ENCODE measurements at places on chromosomes 2 and 18.

GRCh38 chr18:35050028-35050546, 8.9 kb downstream of the MAPRE2 start:
- no peak for DNase-seq

DNA sequence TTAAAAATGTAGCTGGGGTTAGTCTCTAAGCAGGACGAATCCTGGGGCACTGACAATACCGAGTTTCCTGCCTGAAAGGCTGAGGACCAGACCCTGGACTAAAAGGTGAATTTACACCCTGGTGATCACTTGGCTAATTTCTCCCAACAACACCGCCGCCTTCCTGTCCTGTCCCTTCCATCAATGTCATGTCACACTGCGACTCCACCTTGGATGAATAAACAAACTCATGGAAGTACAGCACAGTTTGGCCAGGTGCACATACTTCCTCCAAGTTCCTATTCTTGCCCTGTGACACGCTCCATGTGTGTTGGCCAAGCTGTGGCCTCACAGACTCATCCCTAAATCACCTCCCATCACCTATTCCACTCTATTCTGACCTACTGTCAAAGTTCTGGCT, 15.9 kb upstream of the GALM start:
- no peak for DNase-seq

DNA sequence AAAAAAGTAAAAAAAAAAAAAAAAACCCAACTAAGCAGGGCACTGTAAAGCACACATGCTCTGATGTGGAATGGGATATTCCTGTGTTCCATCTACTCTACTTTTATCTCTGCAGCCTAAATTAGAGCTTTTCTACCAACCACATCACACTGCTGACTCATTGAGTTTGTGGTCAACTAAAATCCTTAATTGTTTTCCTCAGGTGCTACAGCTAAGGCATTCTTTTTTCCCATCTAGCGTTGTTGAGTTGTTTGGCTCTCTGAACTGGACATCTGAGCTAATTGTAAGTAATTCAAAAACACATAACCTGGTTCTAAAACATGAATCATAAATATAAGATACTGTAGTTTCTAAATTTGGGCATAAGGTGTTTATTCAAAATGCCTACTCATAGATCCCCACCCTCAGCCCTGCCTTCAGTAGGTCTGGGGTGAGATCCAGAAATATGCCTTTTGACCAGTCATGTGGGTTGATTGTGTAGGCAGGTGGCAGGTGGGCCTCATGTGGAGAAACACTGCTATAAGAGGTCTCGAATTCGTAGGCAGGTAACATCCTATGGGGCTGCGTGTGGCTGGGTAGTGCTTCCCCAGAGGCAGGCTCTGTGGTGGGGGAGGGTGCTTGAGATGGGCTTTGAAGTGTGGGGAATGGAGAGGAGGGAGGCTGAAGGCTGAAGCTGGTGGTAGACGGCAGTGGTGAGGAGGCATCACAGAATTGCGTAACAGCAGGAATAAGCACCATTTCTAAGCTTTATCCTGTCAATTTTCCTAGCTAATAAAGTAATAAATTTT, 27.2 kb downstream of the ANKRD29 start:
- DNase-seq: no peak

DNA sequence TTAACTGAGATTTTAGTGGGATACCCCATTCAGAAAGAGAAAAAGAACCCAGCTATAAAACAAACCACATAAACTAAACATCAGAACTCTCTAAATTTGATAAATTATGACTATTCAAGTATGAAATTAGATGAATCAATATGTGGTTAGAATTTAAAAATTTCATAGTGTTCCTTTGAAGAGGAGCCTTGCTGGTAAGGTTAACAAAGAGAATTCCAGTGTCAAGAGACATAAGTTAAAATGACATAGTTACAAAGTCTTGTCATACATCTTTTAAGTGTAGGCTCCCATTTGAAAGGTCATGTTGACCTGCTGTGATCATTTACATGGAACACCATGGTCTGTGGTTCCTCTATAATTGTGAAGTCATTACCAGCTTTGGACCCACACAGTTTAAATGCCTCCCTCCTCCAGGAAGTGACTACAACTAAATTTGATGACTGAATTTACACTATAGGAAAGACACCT, 231.6 kb upstream of the ETAA1 start:
- no peak for DNase-seq

GRCh38 chr2:224523626-224524577, 61.3 kb downstream of the CUL3 start:
- DNase-seq: no peak

- DNase-seq: no peak
These were observed 340.0 kb upstream of the MEX3C start for GRCh38 chr18:51537487-51537886.

DNA sequence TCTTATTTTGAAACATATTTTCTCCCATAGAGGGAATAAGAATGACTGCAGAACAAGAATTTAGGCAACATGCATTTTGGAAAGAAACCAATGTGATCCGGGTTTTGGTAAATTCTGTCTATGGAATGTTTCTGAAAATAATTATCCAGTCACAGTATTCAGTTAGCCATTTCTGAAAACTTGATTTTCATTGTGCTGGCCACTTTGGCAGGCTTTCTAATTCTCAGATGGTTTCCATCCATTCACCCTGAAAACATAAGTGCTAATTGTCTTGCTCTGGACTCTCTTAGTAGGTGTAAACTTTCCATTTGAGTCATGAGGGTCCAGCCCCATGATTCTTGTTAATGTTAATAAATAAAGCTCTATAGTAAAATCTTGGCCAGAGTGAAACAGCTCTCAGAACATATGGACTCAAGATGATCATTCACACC, 176.5 kb downstream of the RBM43 start:
- no peak for DNase-seq

GRCh38 chr2:106144621-106145331, 49.3 kb downstream of the UXS1 start:
- no peak for DNase-seq

GRCh38 chr2:67854798-67855197, 208.0 kb downstream of the C1D start:
- no peak for DNase-seq

GRCh38 chr2:66442516-66443185, 7.7 kb downstream of the MEIS1 start:
- no peak for DNase-seq

DNA sequence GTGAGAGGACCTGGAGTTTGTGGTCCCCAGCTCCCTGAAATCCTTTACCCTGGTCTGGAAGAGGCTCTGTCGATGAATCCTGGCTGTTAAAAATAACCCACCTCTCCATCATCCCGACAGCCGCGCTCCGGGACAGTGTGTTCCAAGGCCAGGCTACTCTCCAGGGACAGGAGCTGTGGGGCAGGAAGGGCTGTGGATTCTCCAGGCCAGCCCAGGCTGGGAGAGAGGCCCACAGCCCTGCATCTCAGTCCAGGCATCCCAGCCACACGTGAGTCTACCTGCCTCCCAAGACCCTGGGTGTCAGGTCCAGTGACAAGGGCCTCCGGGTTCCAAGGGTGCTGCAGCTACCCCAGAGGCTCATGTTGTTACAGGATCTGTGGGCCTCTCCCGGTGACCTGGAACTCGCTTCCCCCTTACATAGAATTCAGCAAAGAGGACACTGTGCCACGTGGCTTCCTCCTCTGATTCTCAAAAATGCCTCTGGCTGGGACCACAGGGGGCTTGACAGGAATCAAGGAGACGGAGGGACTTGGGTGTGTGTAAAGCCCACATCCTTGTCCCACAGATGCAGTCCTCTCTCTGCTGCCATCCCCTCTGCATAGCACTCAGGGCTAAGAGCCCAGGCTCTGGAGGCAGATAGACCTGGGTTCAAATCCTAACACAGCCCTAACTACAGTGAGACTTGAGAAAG, 17.3 kb downstream of the ADRA2B start:
- no peak for DNase-seq
